ENCODE measurements at places on chromosomes 5 and 9.

GRCh38 chr9:118529210-118529609 is 825.0 kb downstream of the TLR4 start:
- DNase-seq: no peak

GRCh38 chr9:16458696-16459420 is 411.6 kb downstream of the BNC2 start:
- DNase-seq: no peak

DNA sequence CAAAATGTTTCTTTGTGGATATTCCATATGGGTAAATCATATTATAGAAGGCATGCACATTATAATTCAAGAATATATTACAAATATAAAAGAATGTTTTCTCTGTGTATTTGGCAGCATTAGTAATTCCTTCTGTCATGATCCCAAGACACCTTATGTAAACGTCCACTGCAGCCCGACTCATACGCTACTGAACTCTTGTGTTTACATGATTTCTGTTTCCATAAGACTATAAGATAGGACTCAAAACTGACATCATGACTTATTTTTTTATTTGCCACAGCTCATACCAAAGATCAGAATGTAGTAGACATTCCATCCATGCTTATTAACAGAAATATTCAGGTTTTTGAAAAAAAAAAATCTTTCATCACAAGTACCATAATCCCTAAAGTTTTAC is 234.1 kb downstream of the AP3B1 start:
- no peak for DNase-seq

- DNase-seq: no peak
These were observed 99.0 kb upstream of the SSBP2 start for GRCh38 chr5:81849770-81850367.

DNA sequence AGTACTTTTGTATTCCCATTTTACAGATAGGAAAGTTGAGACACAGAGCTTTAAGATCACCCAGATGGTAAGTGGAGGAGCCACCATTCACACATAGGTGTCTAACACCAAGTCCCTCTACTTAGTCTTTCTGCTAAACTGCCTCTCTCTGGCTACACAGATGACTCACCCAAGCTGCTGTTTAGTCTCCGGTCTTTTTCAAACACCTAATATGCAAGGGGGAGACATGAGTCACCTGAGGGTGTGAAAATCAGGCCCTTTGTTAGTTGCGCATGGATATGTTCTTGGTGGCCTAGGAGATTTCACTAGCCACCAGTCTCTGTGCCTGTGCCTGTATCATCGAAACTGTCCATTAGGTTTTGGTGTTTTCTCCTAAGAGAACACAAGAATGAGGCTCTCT is 117.8 kb downstream of the MAST4 start:
- no peak for DNase-seq

DNA sequence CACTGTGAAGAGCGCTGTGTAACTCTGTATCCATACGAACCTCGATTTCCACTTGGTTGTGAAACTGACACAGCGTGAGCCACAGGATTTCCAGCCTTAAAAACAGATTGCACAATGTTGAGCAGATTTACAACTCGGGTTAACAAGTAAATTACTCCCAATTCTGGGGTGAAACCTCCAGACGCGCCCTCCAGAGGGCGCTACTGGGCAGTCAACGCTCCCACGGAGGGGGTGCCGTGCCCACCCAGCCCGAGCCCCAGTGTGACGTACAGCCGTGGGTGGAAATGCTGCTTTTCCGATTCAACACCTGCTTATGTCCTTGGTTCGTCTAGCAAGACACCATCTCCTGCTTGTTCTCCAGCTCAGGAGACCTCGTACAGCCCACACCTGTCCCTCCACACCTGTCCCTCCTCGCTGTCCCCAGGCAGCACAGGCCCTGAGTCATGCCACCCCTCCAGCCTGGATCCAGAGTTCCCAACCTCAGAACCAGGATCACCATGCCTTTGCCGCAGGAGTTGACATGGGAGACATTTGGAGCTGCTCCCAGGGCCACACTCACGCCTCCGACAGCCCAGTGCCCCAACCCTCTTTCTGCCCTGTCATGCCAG is 34.4 kb upstream of the SLC6A3 start:
- no peak for DNase-seq

DNA sequence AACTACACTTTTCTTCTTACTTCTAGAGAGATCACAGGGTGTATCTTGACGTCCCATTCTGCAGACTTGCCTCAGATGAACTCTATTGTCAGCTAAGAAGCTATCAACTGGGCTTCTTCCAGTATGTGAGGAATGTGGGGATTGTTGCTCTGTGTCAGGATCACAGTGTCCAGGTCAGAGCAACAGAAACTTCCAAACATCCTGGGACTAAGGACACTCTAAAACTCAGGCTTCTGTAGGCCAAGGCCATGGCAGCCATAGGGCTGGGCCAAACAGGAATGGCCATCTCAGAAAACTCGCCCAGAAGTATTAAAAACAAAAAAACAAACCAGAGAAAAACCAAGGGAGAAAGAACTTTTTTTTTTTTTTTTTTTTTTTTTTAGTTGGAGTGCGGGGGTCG is 210.0 kb upstream of the CLINT1 start:
- no peak for DNase-seq

- DNase-seq: no peak
These were observed 6.6 kb downstream of the AK1 start for GRCh38 chr9:127870887-127871286.

GRCh38 chr9:133955821-133956411 is 36.2 kb downstream of the VAV2 start:
- no peak for DNase-seq

DNA sequence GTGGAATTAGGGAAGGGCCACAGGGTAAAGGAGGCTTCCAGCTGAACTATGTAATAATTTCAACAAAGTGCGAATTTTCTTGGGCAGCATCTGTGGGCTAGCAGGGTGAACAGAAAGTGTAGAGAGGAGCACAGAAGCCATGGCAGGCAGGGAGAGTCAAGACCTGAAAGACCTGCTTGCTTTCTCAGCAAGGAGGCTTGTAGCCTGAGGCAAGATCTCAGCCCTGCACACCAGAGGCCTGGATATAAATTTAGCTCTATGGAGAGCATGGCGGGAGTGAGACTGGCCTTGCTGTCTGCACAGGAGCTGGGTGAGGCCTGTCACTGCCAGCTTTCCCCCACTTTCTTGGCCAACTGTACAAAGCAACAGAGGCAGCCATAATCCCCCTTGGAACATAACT is 32.1 kb upstream of the SH3TC2 start:
- DNase-seq: no peak

GRCh38 chr5:96177303-96177869 is 215.7 kb upstream of the ELL2 start:
- DNase-seq: no peak

DNA sequence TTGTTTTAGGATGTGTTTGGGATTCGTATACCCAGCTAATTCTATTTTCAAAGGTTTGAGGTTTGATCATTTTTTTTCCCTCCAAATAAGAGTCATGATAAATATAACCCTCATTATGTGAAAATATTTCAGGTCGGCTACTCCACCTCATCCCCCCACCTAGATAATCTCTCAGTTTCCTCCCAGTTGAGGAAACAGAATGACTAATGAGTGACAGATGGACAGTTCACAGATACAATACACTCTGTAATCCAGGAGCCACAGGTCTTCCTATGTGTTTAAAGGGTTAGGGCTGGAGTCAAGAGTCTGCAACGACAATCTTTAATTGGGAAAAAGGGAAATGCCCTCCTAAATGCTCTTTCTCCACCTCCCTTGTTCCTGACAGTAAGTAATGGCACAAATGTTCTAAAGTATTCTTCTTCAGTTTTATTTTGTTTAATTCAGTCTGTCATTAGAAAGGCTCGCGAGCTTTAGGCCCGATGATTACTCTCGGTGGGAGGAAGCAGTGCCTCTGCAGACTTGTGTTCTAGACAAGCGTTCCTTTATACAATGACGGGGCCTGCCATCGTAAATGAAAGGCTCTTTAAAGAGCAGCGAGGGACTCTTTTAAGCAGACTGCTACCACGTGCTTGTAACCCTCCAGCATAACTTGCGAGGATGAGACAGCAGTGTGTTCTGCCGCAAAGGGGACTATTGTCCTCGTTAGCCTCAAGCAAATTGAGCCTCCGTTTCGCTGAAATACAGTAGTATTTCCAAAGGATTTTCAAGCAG is 69.0 kb downstream of the MEF2C start:
- no peak for DNase-seq

DNA sequence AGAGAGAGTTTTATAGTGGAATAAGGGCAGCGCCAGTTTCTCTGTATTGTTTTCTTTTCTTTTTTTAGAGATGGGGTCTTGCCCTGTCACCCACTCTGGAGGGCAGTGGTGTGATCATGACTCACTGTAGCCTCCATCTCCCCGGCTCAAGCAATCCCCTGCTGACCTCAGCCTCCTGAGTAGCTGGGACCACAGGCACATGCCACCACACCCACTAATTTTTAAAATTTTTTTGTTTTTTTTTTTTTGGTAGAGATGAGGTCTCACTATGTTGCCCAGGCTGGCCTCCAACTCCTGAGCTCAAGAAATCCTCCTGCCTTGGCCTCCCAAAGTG is 119.0 kb downstream of the PIK3R1 start:
- no peak for DNase-seq

DNA sequence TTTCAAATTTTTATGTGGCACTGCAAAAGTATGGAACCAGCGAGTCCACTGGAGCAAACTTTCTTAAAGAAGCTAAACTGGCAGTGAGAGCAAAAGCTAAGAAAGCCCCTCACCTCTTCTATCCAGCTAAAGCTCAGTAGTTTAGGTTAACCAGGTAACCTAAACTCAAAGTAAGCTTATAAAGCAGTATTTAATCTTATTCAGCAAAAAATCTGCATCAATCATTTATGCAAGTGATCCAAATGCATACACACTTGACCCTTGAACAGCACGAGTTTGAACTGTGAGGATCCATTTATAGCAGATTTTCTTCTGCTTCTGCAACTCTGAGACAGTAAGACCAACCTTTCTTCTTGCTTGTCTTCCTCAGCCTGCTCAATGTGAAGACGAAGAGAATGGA is 363.8 kb upstream of the CDH18 start:
- DNase-seq: no peak

Measured in stimulated activated CD8-positive, alpha-beta memory T cell treated with anti-CD3 and anti-CD28 coated beads, Interleukin-4, amount 100 ng/mL, for 1 hour (primary cell).